ENCODE measurements at places on chromosomes 4 and X. TPM values are rescaled to one million over a fixed set of nuclear protein-coding genes. Genes with fewer than 3 reads are reported as not detected.

- H3K36me3 ChIP-seq, result no peaks in the 10 kb centered on the region
- H3K27ac ChIP-seq, result no peak overlapping the region
- DNase-seq, result no peak
- H3K4me3 ChIP-seq, result no peak overlapping the region
- H3K4me1 ChIP-seq, result no peaks in the 10 kb centered on the region
- no peaks in the 10 kb centered on the region for H3K27me3 ChIP-seq
Observed at GRCh38 chrX:34426334-34426733, 230.8 kb downstream of the TMEM47 start.

DNA sequence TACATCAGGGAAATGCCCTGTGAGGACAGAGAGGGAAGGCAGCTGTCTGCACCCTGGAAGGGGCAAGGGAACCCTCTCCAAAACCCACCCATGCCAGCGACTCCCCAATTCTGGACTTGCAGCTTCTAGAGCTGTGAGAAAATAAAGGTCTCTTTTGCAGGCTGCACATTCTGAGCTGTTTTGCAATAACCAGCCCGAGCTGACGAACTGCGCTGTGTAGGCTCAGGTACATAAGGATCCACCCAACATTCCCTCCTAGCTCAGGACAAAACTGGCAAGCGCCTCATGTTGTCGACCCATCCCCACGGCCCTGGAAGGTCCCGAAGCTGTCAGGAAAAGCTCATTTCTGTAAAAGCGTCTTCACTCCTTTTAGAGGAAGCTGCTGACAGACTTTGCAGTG, 271.8 kb downstream of the CRLF2 start:
- H3K27ac ChIP-seq, result no peak overlapping the region
- no peak overlapping the region for H3K4me3 ChIP-seq
- no peaks in the 10 kb centered on the region for H3K36me3 ChIP-seq

DNA sequence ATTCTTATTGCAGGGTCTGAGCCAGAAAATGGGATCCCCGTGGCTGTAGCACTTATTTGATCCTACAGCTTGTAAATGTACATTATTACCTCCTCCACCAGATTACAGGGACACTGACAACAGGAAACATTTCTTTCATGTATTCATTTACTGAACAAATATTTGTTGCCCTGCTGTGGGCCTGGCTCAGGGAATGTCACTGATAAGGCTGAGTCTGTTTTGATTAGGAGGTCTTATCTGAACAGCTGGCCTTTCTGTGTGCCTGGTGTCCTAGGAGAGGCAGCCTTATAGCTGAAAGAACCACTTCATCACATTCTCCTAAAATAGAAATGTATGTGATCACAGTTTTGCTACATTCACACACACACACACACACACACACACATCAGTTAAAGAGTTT, 45.5 kb upstream of the PROM1 start:
- H3K27ac ChIP-seq, result no peak overlapping the region
- no peaks in the 10 kb centered on the region for H3K36me3 ChIP-seq
- no peaks in the 10 kb centered on the region for H3K27me3 ChIP-seq

GRCh38 chr4:15758294-15758693, 19.8 kb upstream of the CD38 start:
- no peaks in the 10 kb centered on the region for H3K27me3 ChIP-seq
- no peaks in the 10 kb centered on the region for H3K4me1 ChIP-seq

GRCh38 chrX:39874202-39874816, 223.4 kb downstream of the BCOR start:
- H3K4me1 ChIP-seq, result no peaks in the 10 kb centered on the region
- H3K36me3 ChIP-seq, result no peaks in the 10 kb centered on the region
- H3K27me3 ChIP-seq, result no peaks in the 10 kb centered on the region
- no peak overlapping the region for H3K27ac ChIP-seq
- no peak overlapping the region for H3K4me3 ChIP-seq

- no peaks in the 10 kb centered on the region for H3K4me1 ChIP-seq
- no peaks in the 10 kb centered on the region for H3K36me3 ChIP-seq
- DNase-seq, result no peak
- no peaks in the 10 kb centered on the region for H3K27me3 ChIP-seq
- H3K27ac ChIP-seq, result no peak overlapping the region
Observed at GRCh38 chr4:113009461-113009860, 40.0 kb upstream of the ANK2 start.

DNA sequence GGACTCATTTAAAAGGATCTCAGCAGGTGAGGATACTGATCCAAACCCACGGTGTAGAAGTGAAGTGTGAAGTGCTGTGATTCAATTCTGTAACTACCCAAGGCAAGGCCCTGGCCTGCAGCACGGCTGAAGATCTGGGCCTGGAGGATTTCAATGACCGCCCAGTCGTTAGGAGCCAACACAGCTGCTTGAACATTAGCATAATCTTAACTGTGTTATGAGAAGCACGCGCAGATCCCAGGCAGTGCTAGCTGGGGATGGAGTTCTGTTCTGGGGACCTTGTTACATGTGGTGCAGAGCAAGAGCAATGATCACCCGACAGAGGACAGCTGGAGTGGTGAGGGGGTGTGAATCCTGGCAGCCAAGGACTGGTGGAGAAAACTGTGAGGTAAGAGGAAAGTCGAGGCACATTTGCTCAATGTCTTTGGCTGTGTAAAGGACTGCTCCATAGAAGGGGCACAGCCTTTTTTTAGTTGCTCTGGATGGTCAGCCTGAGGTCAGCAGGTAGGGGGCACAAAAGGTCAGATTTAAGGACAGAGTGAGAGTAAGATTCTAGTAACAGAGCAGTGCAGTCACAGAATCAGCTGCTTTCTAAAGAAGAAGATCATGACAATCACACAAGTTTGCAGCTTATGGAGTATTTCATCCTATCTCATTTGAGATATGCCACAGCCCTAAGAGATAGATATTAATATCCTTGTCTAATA, 181.8 kb downstream of the DCLK2 start:
- H3K4me3 ChIP-seq, result no peak overlapping the region
- H3K4me1 ChIP-seq, result no peaks in the 10 kb centered on the region
- H3K36me3 ChIP-seq, result no peaks in the 10 kb centered on the region
- no peaks in the 10 kb centered on the region for H3K27me3 ChIP-seq
- no peak overlapping the region for H3K27ac ChIP-seq

- no peak overlapping the region for H3K27ac ChIP-seq
- no peak overlapping the region for H3K4me3 ChIP-seq
- no peaks in the 10 kb centered on the region for H3K36me3 ChIP-seq
Observed at GRCh38 chr4:76430519-76431388, 4.3 kb upstream of the SHROOM3 start.

DNA sequence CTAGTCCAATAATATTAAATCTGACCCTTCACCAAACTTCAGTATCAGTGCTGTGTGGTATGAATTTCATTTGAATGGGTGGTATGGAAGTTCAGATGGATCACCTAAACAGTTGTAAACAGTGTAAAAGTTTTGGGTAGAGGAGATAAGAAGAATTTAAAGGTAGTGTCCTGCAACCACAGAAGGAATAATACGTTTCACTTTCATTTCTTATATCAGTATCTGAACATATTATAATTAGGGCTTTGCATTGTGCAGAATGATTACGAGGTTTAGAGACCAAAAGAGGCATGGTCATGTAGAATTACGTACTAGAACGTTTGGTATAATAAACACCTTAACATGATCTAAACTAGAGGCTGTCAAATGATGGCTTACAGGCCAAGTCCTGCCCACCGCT, 116.1 kb downstream of the PDLIM5 start:
- no peak for DNase-seq
- no peaks in the 10 kb centered on the region for H3K27me3 ChIP-seq
- H3K4me3 ChIP-seq, result no peak overlapping the region
- H3K36me3 ChIP-seq, result no peaks in the 10 kb centered on the region

Gene MAP3K15
- not detected for total RNA-seq

DNA sequence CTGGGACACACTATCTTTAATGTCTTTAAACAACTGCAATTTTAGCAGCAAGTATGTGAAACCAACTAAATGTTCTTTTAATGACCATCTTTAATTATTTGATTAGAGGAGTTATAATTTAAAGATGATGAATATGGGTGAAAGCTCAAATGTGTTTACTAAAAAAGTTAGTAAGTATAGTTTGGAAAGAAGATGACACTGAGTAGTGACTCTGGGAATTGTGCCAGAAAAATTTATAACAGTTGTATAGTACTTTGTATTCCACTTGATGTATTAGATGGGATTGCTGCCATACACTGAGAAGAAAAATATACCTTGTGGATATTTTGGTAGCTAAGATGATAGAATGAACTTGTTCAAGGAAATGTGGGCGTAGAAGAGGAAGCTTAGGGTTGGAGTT, 19.5 kb upstream of the PACRGL start:
- H3K36me3 ChIP-seq, result no peaks in the 10 kb centered on the region
- H3K27me3 ChIP-seq, result no peaks in the 10 kb centered on the region
- no peaks in the 10 kb centered on the region for H3K4me1 ChIP-seq
- H3K4me3 ChIP-seq, result no peak overlapping the region

GRCh38 chr4:123052007-123052406, 129.6 kb upstream of the NUDT6 start:
- no peaks in the 10 kb centered on the region for H3K4me1 ChIP-seq
- no peak overlapping the region for H3K4me3 ChIP-seq
- no peaks in the 10 kb centered on the region for H3K27me3 ChIP-seq
- DNase-seq, result no peak
- no peaks in the 10 kb centered on the region for H3K36me3 ChIP-seq
- no peak overlapping the region for H3K27ac ChIP-seq

GRCh38 chrX:41670112-41670511, 18.7 kb upstream of the GPR34 start:
- H3K4me3 ChIP-seq, result no peak overlapping the region
- no peaks in the 10 kb centered on the region for H3K4me1 ChIP-seq
- H3K27ac ChIP-seq, result no peak overlapping the region

DNA sequence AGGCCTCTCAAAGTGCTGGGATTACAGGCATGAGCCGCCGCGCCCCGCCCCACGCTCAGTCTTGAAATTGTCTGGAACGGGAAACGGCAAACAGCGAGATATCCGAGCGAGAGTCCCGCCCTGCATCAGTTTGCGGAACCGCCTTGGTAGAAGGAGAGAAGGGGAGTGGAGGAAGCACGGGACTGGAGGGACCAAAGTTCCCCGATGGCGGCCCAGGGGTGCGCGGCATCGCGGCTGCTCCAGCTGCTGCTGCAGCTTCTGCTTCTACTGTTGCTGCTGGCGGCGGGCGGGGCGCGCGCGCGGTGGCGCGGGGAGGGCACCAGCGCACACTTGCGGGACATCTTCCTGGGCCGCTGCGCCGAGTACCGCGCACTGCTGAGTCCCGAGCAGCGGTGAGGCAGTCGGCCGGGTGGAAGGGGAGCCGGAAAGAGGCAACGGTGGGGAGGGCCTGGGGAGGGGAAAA, at the start of gene BST1:
Gene BST1, plus strand, starts transcription at position 125 of the 463 bp plus-strand sequence. Its CDS starts 80 bp downstream, at position 205.
- H3K27ac ChIP-seq, result peak within 1 kb of the TSS; percentile 22
- peak; percentile 41 for DNase-seq
- peak within 1 kb of the TSS; percentile 47 for H3K4me3 ChIP-seq

Gene S100P
- total RNA-seq, result not detected

DNA sequence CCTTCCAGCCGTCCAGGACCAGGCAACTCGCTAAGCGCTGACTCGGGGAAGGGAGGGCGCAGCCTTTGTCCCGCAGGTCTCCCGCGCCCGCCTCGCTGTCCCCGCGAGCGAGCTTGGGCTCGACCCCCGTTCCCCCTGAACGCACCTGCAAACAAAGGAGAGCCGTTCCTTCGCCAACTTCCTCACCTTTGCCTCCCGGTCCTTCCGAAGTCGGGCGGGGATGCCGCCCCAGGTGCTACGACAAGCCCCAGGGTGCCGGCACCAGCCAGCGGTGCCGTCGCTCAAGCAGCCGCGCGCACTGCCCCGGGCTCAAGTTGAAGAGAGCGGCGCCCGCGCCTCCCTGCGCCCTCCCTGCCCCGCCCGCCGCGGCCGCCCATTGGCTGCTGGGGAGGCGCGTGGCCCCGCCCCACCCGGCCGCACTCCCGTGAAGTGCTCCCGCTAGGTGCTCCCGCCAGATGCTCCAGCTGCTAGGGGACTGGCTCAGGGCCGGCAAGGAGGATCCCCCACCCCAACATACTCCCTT, 107.1 kb downstream of the NSUN7 start:
- H3K27ac ChIP-seq, result no peak overlapping the region
- peaks cover 3% of the 10 kb centered on the region for H3K27me3 ChIP-seq
- no peaks in the 10 kb centered on the region for H3K36me3 ChIP-seq
- peak; percentile 33 for DNase-seq
- H3K4me3 ChIP-seq, result peak overlapping the region; percentile 51

- no peak for DNase-seq
- no peak overlapping the region for H3K4me3 ChIP-seq
- H3K4me1 ChIP-seq, result no peaks in the 10 kb centered on the region
- no peaks in the 10 kb centered on the region for H3K27me3 ChIP-seq
- no peak overlapping the region for H3K27ac ChIP-seq
Observed at GRCh38 chr4:141058591-141059512, 74.4 kb downstream of the RNF150 start.

GRCh38 chrX:26470941-26471340, 255.0 kb downstream of the MAGEB5 start:
- H3K4me1 ChIP-seq, result no peaks in the 10 kb centered on the region
- DNase-seq, result no peak
- no peaks in the 10 kb centered on the region for H3K27me3 ChIP-seq
- H3K27ac ChIP-seq, result no peak overlapping the region
- no peaks in the 10 kb centered on the region for H3K36me3 ChIP-seq

DNA sequence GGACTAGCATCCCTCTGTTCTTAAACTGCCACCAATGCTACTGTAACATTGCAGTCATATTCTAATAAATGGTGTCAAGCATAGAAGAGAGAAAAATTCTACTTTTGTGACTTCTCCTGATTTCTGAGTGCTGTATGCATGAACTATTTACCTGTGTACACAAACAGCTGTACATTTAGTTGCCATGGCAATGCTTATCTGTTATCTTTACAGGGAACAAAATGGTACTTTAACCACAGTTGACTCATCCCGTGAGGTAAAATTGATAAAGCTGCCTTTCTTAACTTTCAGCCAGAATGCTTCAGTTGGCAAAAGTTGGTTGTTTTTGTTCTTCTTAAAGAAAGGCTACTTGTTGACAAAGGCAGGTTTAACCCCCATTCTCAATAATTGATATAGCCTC, 587.5 kb upstream of the MAGEB2 start:
- no peak overlapping the region for H3K4me3 ChIP-seq
- H3K36me3 ChIP-seq, result no peaks in the 10 kb centered on the region
- H3K27me3 ChIP-seq, result no peaks in the 10 kb centered on the region
- no peak overlapping the region for H3K27ac ChIP-seq
- no peaks in the 10 kb centered on the region for H3K4me1 ChIP-seq

Gene CXCL3
- total RNA-seq, result not detected

Gene PABPC1L2A
- not detected for total RNA-seq

GRCh38 chr4:53633608-53634007, 42.3 kb upstream of the LNX1 start:
- no peaks in the 10 kb centered on the region for H3K36me3 ChIP-seq
- H3K27ac ChIP-seq, result no peak overlapping the region
- peaks cover 8% of the 10 kb centered on the region for H3K4me1 ChIP-seq
